ENCODE measurements at places on chromosomes 1 and 21.

DNA sequence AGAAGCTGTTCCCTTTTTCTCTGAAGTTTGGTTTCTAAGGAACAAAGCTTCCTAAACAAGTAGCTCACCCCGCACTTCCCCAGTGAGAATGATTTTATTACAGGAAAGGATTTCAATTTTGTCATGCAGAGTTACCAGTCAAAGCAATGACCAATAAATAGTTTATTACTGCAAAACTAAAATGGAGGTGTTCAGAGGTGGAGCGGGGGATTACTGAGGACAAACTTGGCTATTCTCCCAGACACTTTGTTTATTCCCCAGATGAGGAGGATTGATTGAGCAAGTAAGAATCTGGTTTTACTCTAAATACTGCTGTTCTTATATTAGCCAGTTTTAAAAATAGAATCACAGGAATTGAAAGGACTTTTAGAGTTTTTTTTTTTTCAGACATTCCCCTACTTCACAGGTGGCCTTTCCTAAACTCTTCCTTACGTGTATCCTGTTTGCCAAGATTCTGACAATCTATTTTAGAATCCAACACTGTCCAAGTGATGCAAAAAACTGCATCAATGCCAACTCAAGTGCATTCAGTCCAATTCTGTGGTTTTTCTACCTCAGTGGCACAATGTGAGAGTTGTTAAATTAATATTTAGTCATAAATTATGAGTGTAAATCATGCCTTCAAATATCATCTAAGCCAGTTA, 136.1 kb downstream of the TNFSF18 start:
- DNase-seq, result no peak

DNA sequence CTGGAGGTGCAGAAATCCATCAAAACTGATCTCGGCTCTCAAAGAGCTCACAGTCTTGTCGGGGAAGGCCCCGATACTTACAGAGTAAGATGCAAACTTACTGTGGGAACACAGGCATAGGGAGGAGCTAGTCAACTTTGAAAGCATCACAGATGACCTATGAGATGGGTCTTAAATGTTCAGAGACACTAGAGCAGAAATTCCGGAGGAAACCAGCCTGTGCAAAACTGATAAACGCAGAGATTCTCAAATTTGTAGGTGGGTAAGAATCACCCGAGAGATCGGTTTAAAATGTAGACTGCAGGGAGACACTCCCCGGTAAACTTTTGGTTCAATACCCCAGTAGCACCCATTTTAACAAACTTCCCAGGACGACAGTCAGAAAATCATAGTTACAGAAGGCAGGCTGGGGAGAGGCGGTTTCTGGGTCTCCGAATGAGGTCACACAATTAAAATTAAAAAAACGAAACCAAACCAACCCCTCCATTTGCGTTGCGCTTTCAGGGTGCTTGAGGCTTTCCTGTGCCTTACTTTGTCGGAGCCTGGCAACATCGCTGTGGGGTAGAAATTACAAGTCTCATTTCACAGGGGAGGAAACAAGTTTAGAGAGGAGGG, 755 bp upstream of the THRAP3 start:
- DNase-seq, result no peak

DNA sequence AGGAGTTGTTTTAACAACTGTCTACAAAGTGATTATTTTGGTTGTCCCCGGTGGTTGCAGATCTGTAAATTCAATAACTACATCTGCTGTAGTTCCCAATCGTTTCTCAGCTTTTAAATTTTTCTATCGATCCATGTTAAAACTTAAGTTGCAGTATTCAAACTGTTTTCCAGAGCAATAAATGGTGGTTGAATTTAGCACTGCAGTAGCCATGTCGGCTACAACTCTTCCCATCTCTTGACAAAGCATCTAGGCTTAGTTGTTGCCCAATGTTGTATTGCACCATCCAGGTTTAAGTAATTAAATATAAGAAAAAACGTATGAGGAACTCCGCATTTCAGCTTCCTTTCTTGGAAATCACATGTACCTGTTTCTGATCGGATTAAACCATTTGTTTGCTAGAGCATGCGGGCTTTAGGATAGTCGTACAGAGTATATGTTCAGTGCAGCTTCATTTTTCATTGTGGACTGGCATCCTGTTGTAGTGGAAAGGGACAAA, 996 bp downstream of the CNIH4 start:
- no peak for DNase-seq

GRCh38 chr1:6762060-6762459, 23.2 kb upstream of the CAMTA1 start:
- no peak for DNase-seq
